ENCODE measurements at places on chromosomes 13 and 19.

DNA sequence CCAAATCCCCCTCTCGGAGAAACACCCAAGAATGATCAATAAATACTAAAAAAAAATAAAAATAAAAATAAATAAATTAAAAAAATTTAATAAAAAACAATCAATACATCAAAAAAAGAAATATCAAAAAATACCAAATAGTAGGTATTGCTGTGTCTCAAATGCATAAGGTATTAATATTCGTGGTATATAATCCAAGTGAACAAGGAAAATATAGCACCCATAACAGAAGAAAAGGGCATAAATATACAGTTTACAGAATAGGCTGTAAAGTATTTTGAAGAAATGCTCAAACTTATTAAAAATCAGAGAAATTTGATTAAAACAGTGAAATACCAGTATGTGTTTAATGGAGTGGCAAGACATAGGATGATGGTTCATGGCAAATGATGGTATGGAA lies 7.6 kb upstream of the ZNF227 start:
- no peak for DNase-seq

- DNase-seq: no peak
Measured at GRCh38 chr19:45071545-45071938, 4.7 kb downstream of the ZNF296 start.

DNA sequence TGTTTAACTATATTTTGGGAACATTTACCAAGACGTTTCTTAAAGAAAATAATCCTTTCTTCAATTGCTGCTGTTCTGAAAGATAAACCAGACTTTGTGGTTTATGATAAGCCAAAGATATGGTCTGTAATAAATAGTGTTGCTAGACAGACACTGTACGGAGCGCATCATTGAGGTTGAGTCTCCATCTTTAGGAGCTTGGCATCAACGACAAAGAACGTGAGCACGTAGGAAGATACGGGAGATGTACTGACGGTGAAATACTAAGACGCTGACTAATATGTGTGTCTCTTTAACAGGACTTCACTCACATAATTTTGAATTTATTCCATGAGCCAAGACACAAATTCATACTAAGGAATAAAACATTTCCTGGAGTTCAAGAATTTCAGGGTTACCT lies 16.2 kb downstream of the TEX29 start:
- DNase-seq: no peak

DNA sequence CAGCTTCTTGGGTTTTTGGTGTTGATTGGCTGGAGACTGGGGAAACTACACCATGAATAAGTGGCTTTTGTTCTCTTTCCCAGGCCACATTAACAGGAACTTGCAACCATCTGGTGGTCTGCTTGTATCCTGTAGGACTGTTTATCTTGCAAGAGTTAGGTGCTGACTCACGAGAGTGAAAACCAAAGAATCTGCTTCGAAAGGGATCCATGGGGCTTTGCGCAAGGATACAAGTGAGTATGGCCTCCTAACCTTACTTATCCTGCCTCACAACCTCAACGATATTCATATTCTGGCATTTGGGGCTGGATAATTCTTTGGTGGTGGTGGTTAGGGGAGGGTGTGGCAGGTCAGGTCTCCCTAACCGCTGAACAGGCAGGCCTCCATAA lies 4.7 kb upstream of the SIGLECL1 start:
- DNase-seq: no peak

GRCh38 chr19:13959962-13960862 lies 7.9 kb downstream of the DCAF15 start:
- DNase-seq: no peak

DNA sequence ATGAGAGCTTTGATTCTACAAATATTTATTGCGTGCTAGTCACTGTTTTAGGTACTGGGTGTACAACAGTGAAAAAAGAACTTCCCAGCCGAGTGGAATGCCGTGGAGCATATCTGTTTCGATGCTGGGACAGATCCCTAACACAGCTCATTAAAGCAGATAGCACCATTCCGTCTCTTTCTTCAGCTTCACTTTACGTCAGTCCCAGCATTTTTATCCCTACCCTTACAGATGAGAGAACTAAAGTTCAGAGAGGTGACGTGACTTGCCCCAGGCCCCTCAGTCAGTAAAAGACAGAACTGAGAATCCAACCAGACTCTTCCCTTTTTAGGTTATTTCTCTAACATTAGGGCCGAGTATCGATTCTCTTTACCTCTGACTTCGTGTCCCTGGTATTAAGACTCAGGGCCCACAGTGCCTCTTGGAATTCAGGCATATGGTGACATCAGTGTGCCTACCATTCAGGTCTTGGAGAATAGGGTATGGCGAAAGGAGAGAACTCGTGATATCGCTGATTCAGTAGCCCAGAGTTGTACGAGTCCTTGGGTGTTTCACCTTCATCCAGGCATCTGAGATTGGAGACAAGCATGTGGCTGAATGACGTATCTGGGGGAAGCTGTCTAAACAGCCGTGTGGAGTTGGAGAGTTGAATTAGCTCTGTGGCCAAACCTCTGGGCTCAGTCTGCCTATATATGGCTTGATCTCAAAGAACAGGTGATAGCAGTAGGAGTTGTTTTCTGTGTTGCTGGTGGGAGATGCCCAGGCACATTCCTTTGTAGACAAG lies 27.1 kb downstream of the ACTN4 start:
- DNase-seq: no peak

DNA sequence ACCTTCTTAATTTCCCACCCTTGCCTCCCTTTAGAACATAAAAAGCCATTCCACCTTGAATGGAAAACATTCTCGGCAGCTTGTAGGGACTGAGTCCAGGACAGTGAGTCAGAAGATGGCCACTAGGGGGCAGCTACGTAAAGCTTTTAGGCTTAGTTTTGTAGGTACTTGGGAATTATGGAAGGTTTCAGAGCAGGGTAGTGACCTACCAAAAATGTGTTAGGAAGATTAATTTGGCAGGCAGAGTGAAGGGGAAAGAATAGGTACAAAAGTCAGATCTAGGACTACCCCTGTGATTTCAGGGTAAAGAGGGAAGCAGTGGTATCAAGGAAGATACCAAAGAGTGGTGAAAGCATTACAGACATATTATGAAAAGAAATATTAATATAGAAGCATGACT lies 198.4 kb downstream of the NDFIP2 start:
- DNase-seq: peak; percentile 54

- no peak for DNase-seq
Measured at GRCh38 chr13:51839711-51840540, 5.1 kb downstream of the TMEM272 start.

DNA sequence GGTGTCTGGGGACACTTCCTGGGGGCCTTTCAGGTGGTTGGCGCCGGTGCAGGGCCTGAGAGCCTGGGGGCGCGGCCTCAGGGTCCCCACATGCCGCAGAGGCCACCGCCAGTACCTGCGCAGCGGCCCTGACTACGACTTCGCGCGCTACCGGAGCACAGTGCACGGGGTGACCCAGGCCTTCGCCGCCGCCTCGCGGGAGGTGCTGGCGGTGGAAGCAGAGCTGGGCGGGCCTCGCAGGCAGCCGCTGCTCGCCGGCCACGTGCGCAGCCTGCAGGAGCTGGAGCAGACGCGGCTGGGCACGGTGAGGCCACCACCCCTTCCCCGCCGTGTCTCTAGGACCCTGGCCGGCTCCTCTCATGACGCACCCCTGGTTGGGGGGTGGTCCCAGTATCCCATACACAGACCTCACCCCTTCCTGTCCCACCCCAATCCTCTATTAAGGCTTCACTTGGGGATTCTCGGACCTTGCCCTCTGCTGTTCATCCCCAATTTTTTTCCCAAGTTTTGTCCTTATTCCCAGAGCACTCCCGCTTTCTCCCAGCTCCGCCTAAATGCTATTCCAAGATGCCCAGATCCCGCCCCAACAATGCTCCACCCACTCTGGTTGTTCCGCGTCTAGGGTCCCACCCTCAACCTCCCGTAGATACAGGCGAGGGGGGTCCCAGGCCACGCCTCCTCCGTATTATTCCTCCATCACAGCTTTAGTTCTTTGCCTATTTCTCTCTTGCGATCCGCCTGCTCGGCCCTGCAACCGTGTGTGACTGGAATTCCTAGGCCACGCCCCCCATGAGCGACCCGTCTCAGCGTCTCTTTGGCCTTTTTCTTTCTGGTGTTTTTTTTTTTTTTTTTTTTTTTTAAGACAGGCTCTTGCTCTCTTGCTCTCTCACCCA lies 1.0 kb downstream of the REX1BD start:
- peak; percentile 87 for DNase-seq

DNA sequence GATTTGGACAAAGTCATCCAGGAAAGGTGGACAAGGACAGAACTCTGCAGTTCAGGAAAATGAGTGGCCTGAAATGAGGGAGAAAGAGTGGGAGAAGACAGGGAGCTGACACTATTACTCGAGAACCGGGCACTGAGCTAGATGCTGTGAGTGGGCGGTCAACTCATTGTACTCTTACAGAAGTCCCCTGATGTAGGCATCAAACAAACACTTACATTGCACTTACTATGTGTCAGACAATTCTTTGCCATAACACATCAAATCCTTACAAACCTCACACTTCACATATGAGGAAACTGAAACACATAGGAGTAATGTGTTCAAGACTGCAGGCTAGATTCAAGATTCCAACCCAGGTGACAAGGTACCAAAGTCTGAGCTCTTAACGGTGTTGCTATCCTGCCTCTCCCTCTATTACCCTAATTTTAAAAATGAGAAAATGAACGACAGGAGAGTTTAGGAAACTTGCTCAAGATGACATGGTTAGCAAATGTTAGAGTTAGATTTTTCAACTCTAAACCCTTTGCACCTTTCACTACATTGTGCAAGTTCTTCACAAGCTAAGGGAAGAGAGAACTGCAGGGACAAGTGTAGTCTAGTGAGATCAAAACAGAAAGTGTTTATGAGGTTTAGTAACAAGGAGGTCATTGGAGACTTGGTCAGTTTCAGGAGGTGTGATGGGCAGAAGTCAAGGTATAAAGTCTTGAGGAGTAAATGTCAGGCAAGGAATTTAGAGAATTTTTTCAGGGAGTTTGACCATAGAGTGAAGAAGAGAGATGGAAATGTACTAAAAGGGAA lies 4.9 kb upstream of the MEDAG start:
- no peak for DNase-seq

DNA sequence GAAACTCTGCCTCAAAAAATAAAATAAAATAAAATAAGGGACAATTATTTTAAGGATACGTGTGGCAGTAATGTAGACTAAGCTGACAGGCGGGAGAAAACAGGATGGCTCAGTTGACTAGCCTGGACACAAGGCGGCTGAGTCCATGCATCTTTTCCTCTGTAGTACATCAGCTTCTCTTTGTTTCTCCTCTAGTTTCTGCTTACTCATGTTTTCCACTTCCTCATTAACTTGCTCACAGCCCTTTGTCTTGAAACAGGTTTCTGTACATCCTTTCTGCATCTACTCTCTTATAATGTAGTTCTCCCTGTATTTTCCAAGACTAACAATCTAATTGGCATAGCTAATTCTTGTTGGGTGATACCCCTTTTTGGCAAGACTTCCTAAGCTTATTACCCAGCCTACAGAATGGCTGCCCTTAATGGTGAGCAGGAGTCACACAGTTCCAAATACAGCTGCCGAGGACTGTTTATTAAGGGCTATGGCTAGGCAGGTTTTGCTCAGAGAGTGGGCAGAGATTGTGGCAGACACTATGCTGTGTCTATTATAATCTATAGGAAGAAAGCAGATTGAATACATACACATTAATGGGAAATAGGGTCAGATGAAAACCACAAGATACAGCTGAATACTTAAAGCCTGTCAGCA lies 58.7 kb upstream of the KLF5 start:
- no peak for DNase-seq

- no peak for DNase-seq
Measured at GRCh38 chr13:47459512-47459911, 541.6 kb downstream of the SUCLA2 start.

GRCh38 chr13:108549934-108550333 lies 79.5 kb upstream of the MYO16 start:
- no peak for DNase-seq

GRCh38 chr13:113207890-113208420 lies 514 bp downstream of the PCID2 start:
- DNase-seq: no peak

GRCh38 chr13:75219479-75220237 lies 262.3 kb downstream of the TBC1D4 start:
- DNase-seq: peak; percentile 86

- no peak for DNase-seq
Measured at GRCh38 chr13:97696921-97697320, 256.6 kb upstream of the IPO5 start.

GRCh38 chr13:98415326-98416070 lies 161.4 kb downstream of the STK24 start:
- no peak for DNase-seq

- DNase-seq: no peak
Measured at GRCh38 chr13:66225072-66225471, 1005.1 kb downstream of the PCDH9 start.

DNA sequence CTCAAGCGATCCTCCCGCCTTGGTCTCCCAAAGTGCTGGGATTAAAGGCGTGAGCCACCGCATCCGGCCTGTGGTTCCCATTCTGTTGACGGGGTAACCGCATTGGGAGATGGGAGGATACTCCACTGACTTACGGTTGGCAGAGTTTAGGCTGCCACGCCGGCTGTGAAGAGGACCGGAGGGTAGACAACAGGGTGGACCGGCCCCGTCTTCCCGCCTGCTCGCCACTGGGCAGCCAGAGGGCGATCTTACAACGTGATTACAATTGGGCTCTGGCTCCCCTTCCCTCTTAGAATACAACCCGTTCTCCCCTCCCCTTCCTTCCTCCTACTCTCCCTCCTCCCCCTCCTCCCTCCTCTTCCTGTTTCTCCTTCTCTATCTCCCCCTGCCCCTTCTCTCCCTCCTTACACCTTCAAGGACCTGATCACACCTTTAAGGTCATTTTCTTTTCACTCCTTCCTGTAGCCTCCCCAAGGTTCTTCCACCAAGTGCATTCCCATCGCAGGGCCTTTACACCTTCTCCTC lies 957 bp upstream of the CCDC194 start:
- no peak for DNase-seq

DNA sequence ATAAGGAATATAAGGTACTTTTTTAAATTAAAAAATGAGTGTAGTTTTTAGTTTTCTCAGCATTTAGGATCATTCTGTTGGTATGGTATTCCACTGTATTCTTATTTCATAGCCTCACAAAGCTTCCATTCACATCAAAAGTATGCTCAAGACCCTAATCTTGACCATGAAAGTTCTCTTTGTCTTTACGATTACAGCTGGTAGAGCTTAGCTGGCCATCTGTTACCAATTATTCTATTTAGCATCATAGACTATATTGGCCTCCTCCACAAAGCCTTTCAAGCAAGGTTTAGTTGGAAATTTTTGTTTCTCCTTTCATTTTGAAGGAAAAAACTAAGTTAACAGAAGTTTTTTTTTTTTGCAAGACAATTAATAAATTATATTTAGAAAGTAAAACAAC lies 245.1 kb downstream of the KCTD12 start:
- DNase-seq: no peak

- no peak for DNase-seq
Measured at GRCh38 chr19:48418317-48419064, 25.0 kb downstream of the GRIN2D start.

- DNase-seq: peak; percentile 14
Measured at GRCh38 chr19:47032171-47032811, 12.7 kb downstream of the NPAS1 start.

GRCh38 chr13:40109351-40109844 lies 453.9 kb downstream of the COG6 start:
- DNase-seq: no peak

- no peak for DNase-seq
Measured at GRCh38 chr13:42380420-42381164, 108.6 kb downstream of the AKAP11 start.

GRCh38 chr13:79225487-79226232 lies 180.4 kb downstream of the RBM26 start:
- peak; percentile 14 for DNase-seq

- DNase-seq: no peak
Measured at GRCh38 chr13:27619093-27619727, 1.1 kb downstream of the LNX2 start.
